ENCODE measurements at places on chromosomes 16 and 17.

GRCh38 chr17:37770631-37771518 is 26.0 kb upstream of the HNF1B start:
- no peak for DNase-seq

DNA sequence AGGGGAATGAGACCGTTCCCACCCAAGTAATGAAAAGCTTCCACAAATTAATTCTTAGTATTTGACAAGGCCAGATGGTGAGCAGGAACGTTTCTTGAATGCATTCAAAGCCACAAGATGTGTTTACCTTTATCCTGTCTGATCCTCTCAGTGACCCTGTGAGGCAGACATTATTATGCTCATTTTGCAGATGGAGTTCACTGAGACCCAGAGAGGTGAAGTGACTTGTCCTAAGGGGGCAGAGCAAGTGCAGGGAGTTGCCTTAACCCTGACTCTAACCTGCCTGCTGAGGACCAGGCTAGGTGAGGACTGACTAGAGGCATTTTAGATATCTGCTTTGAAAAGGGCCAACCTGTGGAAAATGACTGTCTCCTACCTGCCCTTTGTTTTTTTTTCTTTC is 156.7 kb downstream of the HAPSTR1 start:
- DNase-seq = no peak

DNA sequence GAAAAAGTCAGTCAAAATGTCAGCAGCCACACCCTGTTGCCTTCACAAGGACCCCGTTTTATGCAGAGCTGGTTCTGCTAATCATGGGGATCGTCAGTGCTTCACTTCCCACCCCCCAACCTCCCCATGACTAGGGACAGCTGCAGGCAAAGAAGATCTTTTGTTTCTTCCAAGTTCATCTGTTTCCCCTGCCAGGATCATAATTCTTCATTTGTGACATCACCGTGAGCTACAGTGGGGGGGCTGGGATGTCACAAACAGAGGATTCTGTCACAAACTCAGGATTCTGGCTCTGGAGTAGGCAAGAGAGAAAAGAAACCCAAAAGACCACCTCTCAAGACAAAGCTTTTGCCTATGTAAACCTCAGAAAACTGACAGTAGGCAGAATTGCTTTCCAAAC is 24.7 kb downstream of the DNAJC7 start:
- no peak for DNase-seq

- no peak for DNase-seq
Observed at GRCh38 chr16:739560-740458, 988 bp downstream of the CIAO3 start.

- no peak for DNase-seq
Observed at GRCh38 chr17:81806461-81807209, 2.7 kb downstream of the GCGR start.

- DNase-seq = no peak
Observed at GRCh38 chr17:8019665-8020650, 17.5 kb downstream of the GUCY2D start.

DNA sequence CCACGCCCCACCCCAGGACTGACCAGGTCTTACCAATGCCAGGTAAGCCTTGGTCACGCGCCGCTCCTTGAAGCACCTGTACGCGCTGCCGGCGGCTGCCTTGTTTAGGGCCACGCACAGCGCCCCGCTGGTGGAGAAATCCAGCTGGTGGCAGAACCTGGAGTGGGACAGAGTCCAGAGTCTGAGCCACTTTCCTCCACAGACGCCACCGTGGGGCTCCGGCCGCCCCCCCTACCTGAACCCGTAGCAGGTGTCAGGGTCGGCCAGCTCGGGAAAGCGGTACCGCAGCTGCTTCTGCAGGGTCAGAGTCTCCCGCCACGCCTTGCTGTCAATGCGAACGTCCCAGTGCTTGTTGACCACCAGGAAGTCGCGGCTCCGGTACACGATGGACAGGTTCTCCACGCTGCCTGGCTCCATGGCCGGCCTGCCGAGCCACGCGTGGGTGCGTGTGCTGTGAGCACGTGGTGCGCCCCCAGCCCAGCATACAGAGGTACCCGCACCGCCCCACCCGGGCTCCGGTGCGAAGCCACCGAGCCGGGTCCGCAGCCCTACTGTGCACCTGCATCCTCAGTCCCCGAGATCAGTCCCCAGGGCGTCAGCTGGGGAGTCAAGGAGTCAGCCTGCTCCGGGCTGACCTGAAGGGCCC is 737 bp downstream of the RPUSD1 start:
- DNase-seq = no peak

DNA sequence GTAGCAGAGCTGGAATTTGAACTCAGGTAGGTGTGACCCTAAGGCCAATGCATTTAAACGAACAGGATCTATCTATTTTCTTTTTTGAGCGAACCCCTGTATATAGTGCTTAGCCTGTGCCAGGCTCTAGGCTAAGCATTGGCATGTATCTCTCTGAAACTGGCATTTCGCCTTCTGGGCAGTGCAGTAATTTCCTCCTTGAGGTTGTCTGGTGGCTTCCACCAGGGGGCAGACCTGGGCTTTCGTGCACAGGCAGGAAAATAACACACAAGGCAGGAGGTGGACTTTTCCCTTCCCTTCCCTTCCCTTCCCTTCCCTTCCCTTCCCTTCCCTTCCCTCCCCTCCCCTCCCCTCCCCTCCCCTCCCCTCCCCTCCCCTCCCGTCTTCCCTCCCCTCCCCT is 34.4 kb upstream of the PRKCB start:
- peak; percentile 8 for DNase-seq

GRCh38 chr17:6843241-6843880 is 11.8 kb upstream of the TEKT1 start:
- no peak for DNase-seq

- no peak for DNase-seq
Observed at GRCh38 chr17:29384901-29385300, 5.3 kb upstream of the TAOK1 start.

DNA sequence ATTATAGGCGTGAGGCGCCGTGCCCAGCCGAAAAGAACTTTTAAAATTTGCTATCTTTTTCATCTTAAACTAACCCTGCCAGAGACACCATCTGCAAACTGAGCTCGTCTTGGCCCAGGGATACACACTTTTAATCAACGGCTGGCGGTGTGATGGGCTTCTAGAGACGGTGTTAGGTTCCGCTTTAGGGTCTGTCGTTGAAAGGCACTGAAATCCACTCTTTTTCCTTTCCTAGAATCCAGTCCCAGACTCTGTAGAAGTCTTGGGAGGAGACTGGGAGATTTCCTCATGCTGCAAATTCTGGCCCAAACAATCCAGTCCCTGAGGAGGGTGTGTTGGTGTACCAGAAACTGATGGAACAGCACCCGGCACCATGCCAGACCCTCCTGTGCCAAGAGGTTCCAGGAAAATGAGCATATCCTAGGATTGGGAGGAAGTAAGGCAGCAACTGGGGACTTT is 52.0 kb upstream of the TEX2 start:
- peak; percentile 64 for DNase-seq

GRCh38 chr17:16442594-16443510 is 27.5 kb downstream of the TRPV2 start:
- no peak for DNase-seq

DNA sequence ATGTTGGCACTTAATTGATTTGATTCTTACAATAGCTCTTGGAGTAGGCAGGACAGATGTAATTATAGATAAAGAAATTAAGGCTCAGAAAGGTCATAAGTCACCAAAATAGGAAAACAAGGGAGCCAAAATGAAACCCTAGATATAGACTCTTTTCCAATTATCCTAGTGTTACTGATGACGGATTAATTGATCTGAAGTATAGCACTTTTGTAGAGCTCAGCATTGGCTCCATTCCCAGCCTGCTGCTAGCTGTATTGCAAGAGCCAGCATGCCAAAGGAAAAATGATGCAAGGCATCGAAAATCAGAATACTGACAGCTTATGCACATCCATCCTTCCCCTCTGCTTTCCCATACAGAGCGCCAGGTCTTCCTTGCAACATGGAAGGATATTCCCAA is 21.6 kb upstream of the RASL10B start:
- DNase-seq = no peak

DNA sequence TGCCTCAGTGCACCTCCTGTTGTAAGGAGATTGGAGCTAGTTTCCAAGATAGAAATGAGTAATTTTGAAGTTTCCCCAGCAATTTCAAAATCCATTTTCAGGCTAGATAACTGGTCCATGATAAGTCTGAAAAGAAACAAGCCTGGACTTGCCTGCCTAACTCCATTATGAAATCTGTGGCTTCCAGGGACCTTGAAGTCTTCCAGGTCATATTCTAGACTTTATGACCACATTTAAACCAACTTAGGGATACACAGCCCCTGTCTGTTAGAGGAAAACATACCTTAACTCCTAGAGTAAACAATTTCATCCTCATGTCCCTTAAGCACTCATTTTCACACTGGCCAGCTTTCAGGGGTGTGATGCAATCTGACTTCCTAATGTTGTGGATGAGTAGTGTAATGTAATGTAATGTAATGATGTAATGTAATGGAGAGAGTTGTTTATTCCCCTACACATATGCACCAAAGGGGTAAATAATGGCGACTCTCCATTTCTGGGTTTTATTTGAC is 96.7 kb upstream of the FAM20A start:
- DNase-seq = no peak

DNA sequence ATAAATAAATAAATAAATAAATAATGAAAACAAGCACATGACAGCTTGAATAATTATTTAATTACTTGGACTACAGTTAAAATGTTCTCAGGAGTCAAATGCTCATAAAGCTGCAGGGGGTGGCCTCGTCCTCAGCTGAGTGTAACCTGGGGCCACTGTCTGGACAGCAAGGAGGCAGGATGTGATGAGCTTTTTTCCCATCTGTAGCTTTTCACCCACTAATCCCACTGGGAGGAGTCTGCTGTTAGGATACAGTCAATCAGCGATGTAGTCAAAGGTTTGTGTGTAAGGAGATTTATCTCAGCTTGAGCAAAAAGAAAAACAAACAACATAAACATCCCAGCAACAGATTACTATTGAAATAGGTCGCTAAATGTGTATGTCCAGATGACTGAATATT is 22.5 kb downstream of the ZCCHC14 start:
- DNase-seq = no peak

GRCh38 chr16:4120176-4120575 is 3.9 kb upstream of the ADCY9 start:
- no peak for DNase-seq

DNA sequence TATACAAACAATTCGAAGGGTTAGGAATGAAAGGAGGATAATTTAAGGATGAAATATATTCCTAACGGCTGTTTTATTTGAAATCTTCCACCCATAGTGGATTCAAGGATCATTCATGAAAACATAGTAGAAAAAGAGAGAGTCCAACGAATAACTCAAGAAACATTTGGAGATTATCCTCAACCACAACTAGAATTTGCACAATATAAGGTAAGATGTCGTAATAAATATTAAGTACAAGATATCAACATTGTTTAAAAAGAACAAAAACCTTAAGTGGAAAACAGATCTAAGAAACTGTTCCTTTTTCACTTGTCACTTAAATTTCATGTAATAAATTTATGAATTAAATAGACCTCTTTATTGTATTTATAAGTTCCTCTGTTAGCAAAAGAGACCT is 9.2 kb upstream of the ATMIN start:
- DNase-seq = no peak

All from thoracic aorta (tissue), 2 donors.